ENCODE measurements at places on chromosomes 11 and 22. TPM values are rescaled to one million over a fixed set of nuclear protein-coding genes. Genes with fewer than 3 reads are reported as not detected.

MS4A6E gene
- total RNA-seq: not detected

IL10RA gene
- total RNA-seq: 37.7 TPM

NPAS4 gene
- not detected for total RNA-seq

SERPINH1 gene
- total RNA-seq: 131 TPM

MRGPRF gene
- total RNA-seq: 11.5 TPM

NRGN gene
- 99.1 TPM for total RNA-seq

OR6A2 gene
- total RNA-seq: 0.18 TPM

SCGB1D2 gene
- total RNA-seq: not detected

ADORA2A gene
- total RNA-seq: 16.0 TPM

KRTAP5-11 gene
- total RNA-seq: not detected

ALX4 gene
- not detected for total RNA-seq

MUC15 gene
- 22.6 TPM for total RNA-seq

SGSM1 gene
- 2.9 TPM for total RNA-seq
